ENCODE measurements at places on chromosomes 5 and 9.

GRCh38 chr5:57948091-57948490 lies 465.5 kb upstream of the ACTBL2 start:
- no peak for DNase-seq
- H3K27me3 ChIP-seq: no peaks in the 10 kb centered on the region
- H3K27ac ChIP-seq: no peak overlapping the region
- H3K4me3 ChIP-seq: no peak overlapping the region
- H3K36me3 ChIP-seq: no peaks in the 10 kb centered on the region
- no peaks in the 10 kb centered on the region for H3K4me1 ChIP-seq

DNA sequence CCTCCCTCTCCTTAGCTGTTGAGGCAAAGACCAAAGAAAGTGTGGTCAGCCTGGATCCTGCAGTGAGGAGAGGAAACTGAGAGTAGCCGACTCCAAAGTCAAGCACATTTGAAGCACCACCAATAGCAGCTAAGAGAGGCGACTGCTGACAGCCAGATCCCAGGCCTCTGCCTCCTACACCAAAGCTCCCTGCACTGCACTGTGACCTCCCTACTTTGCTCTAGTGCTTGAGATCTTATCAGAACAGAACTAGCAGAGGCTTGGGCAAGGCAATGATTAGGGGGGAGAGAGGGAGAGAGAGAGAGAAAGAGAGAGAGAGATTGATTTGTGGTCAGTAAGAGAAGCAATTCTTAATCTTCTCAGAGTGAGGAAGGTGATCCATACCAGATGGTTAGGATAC lies 216.3 kb downstream of the CDK5RAP2 start:
- H3K27me3 ChIP-seq: no peaks in the 10 kb centered on the region
- no peaks in the 10 kb centered on the region for H3K36me3 ChIP-seq
- H3K27ac ChIP-seq: no peak overlapping the region
- no peak overlapping the region for H3K4me3 ChIP-seq
- no peak for DNase-seq
- peaks cover 7% of the 10 kb centered on the region for H3K4me1 ChIP-seq

GRCh38 chr5:149756354-149756753 lies 26.2 kb downstream of the PPARGC1B start:
- peaks cover 24% of the 10 kb centered on the region for H3K4me1 ChIP-seq
- H3K27me3 ChIP-seq: no peaks in the 10 kb centered on the region
- peaks cover 5% of the 10 kb centered on the region for H3K36me3 ChIP-seq
- DNase-seq: no peak
- H3K27ac ChIP-seq: no peak overlapping the region
- H3K4me3 ChIP-seq: no peak overlapping the region

DNA sequence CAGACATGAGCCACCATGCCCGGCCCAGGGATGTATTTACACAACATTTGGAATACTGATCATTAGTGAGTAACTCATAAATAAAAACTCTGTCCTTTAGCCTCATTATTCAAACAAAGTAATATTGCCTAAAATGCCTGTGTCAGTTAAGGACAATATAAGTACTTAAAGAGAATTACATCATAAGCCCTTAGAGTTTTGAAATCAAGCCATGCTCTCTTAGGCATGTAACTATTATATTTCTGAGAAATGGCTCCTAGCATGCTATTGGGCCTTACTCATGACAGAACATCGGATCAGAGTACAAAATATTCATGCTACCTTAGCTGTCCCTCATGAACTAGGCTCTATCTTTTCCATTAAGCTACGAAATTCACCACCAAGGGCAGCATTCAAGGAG lies 309.3 kb downstream of the CHSY3 start:
- no peak overlapping the region for H3K4me3 ChIP-seq
- no peaks in the 10 kb centered on the region for H3K4me1 ChIP-seq
- H3K36me3 ChIP-seq: no peaks in the 10 kb centered on the region
- no peak overlapping the region for H3K27ac ChIP-seq
- no peaks in the 10 kb centered on the region for H3K27me3 ChIP-seq

GRCh38 chr5:113771483-113771882 lies 258.0 kb downstream of the YTHDC2 start:
- H3K4me3 ChIP-seq: no peak overlapping the region
- H3K36me3 ChIP-seq: no peaks in the 10 kb centered on the region
- DNase-seq: no peak
- no peaks in the 10 kb centered on the region for H3K27me3 ChIP-seq
- no peak overlapping the region for H3K27ac ChIP-seq
- H3K4me1 ChIP-seq: peaks cover 1% of the 10 kb centered on the region

All from MCF 10A (cell line).